Tracheal epithelial cell (primary cell): ENCODE measurements at places on chromosomes 2 and 18. TPM values are rescaled to one million over a fixed set of nuclear protein-coding genes. Genes with fewer than 3 reads are reported as not detected.

SKOR2 gene
- not detected in 2 replicates for total RNA-seq

ZNF521 gene
- 0.72 TPM in 1 of 2 replicates, not detected in the other for total RNA-seq

VIT gene
- not detected in 2 replicates for total RNA-seq

SLC9A4 gene
- total RNA-seq: 2.7 TPM in 1 of 2 replicates, not detected in the other

POTEC gene
- not detected in 2 replicates for total RNA-seq

ACMSD gene
- total RNA-seq: 1.7 TPM in 1 of 2 replicates, not detected in the other

ANKRD62 gene
- total RNA-seq: 0.21 TPM in 1 of 2 replicates, not detected in the other

ALPP gene
- total RNA-seq: not detected in 2 replicates

TRABD2A gene
- total RNA-seq: 0.72 and 2.6 TPM in 2 replicates

DHRS9 gene
- total RNA-seq: 0.72 and 13.0 TPM in 2 replicates

RBM44 gene
- total RNA-seq: 0.24 TPM in 1 of 2 replicates, not detected in the other

LIMS2 gene
- total RNA-seq: under 0.01 TPM in 1 of 2 replicates, not detected in the other

SPATS2L gene
- total RNA-seq: 46.5 and 81.0 TPM in 2 replicates

HDAC4 gene
- total RNA-seq: 16.9 and 17.1 TPM in 2 replicates

PLEKHH2 gene
- 1.7 and 1.9 TPM in 2 replicates for total RNA-seq

MYO3B gene
- 0.85 and 2.9 TPM in 2 replicates for total RNA-seq

B3GNT7 gene
- 0.21 and 1.7 TPM in 2 replicates for total RNA-seq

NYAP2 gene
- total RNA-seq: under 0.01 TPM in 1 of 2 replicates, not detected in the other

RNF152 gene
- 31.6 and 35.8 TPM in 2 replicates for total RNA-seq

RPRM gene
- total RNA-seq: not detected in 2 replicates

CCL20 gene
- 2.6 and 158 TPM in 2 replicates for total RNA-seq

ASAP2 gene
- 36.9 and 47.5 TPM in 2 replicates for total RNA-seq

SCN7A gene
- total RNA-seq: under 0.01 TPM in 1 of 2 replicates, not detected in the other

CCDC74A gene
- total RNA-seq: 6.0 and 15.6 TPM in 2 replicates

TWIST2 gene
- total RNA-seq: 7.0 and 8.5 TPM in 2 replicates

RBFA gene
- 34.7 and 40.7 TPM in 2 replicates for total RNA-seq

SCN1A gene
- under 0.01 TPM in 1 of 2 replicates, not detected in the other for total RNA-seq

RUFY4 gene
- under 0.01 TPM in 1 of 2 replicates, not detected in the other for total RNA-seq

MYO5B gene
- 31.5 and 62.7 TPM in 2 replicates for total RNA-seq
